ENCODE measurements at places on chromosomes 16 and 17.

DNA sequence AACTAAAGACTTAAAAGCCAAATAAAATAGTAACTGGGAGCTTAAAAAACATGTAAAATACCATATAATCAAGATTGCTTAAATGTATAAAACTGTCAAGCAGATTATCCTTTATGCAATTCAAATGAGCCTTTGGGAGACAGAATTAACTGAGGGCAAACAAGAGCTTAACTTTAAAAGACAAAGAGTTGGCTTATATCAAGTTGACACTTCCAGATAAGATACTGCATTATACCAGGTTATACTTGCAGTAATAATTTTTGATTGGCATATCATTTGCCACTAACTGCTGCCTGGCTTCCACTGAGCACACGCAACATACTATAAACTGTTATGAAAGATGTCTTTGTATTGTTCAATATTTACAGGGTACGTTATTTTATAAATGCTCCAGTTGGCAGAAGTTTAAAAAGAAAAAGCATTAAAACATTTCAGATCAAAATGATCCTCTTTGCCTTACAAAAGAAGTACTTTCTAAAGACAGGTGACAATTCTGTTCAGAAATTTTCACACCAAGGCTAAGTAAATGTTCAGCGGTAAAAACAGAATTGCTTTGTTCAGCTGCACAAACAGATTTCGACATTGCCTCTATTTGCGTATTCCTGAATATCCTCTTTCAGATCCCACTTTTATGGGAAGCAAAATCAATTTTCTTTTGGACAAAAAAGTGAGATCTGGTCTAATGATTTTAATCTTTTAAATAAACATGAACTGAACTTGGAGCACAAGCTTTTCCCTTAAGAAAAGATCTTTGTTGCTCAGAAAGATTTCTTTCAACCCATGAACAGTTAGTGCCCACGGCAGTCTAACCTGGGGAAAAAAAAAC, 50.7 kb downstream of the TOX3 start:
- DNase-seq, result no peak

DNA sequence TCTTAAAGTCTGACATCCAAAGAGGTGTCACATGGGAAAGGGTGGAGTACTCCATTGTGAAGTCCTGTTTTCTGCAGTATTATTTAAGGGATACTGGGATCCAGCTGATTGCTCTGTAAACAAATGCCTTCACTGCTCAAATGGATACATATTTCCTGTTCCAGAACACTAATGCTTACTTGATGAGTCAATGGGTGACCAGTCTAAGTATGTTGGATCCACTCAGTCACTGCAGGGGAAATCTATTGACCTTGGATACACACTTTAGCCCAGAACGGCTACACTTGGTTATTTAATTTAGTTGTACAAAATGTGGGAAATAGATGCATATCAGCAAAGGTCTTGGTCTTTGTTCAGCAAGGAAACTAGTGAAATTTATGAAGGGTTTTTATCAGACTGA, 261.4 kb downstream of the MAP2K4 start:
- DNase-seq, result no peak

DNA sequence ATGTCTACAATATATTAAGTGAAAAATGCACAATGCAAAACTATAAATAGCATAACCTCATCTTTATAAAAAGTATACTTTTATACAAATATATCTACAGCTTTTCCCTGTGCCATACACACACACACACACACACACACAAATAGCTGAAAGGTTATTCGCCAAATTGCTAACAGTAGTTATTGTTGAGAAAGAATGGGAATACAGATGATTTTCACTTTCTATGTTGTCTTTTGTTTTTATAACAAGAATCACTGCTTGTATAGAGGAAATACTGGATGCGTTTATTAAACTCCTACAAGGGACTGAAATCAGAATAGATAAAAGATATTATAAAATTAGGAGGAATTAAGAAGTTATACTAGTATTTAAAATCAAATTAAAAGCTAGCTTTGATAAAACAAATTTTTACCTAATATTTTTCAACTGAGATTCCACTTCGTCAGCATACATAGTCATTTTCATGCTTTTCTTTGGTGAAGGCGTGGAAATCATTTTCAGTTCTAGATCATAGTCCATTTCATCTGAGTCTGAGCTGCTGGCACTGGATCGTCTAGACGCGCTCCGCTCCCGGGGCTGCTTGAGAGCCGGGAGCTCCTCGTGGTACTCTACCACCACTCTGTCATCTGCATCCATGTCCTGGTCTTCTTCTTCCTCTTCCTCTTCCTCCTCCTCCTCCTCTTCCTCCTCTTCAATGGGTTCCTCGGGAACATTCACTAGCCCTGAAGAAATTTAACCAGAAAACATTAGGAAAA, 17.0 kb upstream of the ITGAE start:
- no peak for DNase-seq

GRCh38 chr17:48095611-48096010, 5.7 kb downstream of the CBX1 start:
- DNase-seq, result no peak

DNA sequence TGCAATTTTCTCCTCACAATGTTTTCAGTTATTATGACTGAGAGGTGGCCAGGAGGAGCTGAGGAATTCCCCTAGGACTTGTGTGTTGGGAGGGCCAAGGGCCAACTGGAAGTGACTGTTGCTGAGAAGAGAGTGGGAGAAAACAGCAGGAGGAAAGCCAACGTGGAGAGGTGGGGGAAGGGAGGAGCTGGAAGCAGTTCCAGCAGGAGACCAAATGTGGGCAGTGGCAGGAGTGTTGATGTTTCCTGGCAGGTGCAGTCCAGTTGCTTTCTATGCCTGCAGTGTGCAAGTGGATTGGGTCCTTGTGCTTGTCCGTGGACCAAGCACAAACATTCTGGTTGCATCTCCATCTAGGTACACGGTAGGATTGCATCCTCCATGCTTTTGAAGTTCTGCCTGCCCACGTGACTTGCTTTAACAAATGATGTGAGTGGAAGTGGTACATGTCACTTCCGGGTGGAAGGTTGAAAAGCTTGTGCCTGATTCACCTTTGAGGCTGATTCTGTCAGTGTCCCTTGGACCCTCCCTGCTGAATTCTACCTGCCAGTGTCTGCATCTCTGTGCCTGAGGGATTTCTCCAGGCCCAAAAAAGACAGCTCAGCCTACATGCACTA, 54.7 kb upstream of the CRHR1 start:
- DNase-seq, result no peak

- no peak for DNase-seq
These were observed 4.8 kb downstream of the MRC2 start for GRCh38 chr17:62631936-62632924.

- DNase-seq, result no peak
These were observed 34.7 kb downstream of the CDRT15 start for GRCh38 chr17:14201988-14202380.

DNA sequence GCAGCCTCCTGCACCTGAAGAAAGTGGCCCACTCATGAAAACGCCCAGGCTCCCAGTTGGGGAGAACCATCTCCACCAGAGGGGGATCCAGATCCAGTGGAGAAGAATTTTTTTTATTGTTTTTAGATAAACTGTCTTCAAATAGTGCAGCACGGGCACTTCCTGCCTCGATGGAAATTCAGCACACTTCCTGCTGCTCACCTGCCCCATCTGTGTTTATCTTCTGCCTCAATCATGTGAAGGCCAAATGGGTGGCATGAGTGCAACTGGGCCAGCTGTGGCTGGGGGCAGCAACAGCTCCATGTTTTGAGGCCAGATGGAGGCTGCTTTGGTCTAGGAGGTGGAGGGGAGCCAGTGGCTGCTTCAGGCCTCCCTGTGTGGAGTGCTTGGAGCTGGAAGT, 75.9 kb upstream of the WSB1 start:
- no peak for DNase-seq

DNA sequence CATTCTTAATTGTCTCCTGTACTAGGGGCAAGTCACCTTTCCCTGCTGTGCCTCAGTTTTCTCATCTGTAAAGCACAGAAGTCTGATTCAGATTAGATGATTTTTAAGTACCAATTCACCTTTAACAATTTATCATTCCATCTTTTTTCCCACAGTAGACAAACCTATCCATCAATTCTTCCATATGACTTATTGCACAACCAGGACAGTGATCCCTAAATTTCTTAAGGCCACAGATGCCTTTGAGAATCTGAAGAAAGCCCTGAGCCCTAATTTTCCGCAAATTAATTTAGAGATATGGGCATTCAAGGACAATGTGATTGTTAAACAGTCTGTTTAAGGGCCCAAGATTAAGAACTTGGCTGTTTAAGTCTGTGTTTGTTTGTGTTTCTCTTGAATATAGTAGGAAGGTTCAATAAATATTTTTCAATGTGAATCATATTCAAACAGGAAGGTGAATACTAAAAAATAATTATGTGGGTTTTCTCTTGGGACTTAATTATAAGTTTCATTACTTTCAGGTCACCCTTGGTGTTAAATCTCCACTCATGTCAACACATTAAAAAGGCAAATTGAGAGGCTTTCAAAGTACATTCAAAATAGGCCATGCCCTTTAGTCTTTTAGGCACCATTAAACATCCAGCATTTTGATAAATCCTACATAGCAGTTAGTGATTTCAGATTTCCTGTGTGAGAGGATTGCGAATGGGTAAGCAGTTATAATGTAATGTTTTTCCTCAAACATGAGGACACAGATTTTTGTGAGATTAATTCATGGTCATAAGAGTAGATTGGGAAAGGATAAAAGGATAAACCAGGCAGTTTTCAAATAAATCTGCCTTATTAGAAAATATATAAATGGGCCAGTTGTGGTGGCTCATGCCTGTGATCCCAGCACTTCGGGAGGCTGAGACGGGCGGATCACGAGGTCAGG, 34.9 kb upstream of the MMD start:
- DNase-seq, result no peak

GRCh38 chr17:79495665-79496064, 115.2 kb downstream of the RBFOX3 start:
- no peak for DNase-seq

- DNase-seq, result no peak
These were observed 187.3 kb downstream of the CDH13 start for GRCh38 chr16:82814059-82814458.

- DNase-seq, result no peak
These were observed 77.3 kb downstream of the USP22 start for GRCh38 chr17:20965492-20965891.

DNA sequence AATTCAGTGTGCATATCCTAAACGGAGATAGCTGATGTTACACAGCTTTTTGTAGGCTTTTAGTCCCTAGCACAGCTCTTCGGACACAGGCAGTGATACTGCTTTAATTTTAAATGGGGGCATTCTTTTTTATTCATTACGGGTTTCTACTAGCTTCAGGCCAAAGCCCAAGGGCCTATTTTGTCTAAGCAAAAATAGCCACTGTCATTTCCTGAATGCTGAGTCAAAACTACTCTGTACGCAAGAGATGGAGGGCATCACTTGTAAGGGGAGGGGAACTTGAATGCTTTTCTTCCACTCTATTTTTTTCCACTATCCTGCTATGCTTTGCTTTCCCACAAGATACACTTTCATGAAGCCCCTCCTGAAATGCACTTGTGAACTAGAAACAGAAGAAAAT, 360.7 kb downstream of the PMP22 start:
- no peak for DNase-seq

GRCh38 chr16:72876221-72876620, 171.7 kb downstream of the ZFHX3 start:
- no peak for DNase-seq

GRCh38 chr17:33390479-33391176, 97.5 kb upstream of the ASIC2 start:
- DNase-seq, result no peak

- no peak for DNase-seq
These were observed 28.7 kb downstream of the NOS2 start for GRCh38 chr17:27771586-27771985.
